Activated CD4-positive, alpha-beta T cell treated with anti-CD3 and anti-CD28 coated beads for 36 hours (primary cell): ENCODE measurements at places on chromosomes 6 and 20. TPM values are rescaled to one million over a fixed set of nuclear protein-coding genes. Genes with fewer than 3 reads are reported as not detected.

DNA sequence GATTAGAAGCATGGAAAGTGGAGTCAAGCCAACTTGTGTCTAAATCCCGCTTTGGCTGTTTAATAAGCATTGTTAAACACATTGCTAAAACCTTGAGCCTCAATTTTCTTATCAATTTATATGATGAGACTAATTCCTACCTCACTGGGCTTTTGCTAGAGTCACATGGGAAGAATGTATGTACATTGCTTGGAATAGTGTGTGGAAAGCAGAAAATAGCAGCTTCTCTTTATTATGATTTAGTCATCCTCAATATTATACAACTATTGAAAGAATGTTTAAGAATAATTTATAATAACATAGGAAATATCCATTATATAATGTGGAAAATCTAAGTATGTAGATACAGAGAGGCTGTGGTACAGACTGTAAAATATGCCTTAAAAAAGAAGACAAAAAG lies 313.0 kb upstream of the CDYL start:
- DNase-seq: no peak

- no peak for DNase-seq
Observed at GRCh38 chr6:71028877-71029252, 72.0 kb upstream of the B3GAT2 start.

DEFB124 gene
- total RNA-seq: not detected

DNA sequence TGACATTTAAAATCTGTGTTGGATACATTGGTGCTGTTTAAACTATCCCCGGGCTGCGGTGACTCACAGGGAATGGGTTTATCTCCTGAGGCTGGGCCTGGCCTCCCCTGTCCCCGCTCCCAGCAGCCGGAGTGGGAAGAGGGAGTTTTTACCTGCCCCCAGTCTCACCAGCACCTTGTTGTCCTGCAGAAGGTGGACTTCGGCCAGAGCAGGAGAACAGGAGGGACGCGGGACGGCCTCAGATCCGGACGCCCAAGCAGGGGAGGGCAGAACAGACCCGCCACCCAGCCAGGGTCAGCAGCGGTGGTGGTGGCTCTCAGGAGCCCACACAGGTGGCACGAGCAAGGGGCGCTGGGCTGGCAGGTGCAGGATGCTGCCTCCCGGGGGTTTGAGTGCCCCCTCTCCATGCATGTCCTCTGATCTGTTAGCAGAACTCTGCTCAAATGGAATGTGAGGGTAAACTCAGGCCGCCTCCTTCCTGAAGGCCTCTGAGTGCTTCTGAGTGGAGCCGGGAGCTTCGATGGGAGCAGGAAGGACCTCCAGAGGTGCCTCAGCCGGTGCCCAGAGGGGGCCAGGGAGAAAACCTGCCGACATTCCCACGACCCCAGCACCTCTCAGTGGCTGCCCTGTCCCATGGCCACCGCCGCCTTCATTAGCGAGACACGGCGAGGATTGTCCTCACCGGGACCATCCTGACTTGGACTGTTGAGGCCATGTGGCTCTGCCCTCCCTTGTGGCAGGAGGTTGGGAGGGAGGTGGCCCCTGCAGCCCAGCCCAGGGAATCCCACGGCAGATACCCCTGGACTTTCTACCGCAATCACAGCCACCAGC lies 43.4 kb upstream of the MRGBP start:
- no peak for DNase-seq
